ENCODE measurements at places on chromosomes 5 and 9.
A peak's percentile ranks its signal among the peaks of the same experiment; 100 is the strongest.

- no peak for DNase-seq
Observed at GRCh38 chr5:75663579-75664284, 52.5 kb downstream of the ANKDD1B start.

DNA sequence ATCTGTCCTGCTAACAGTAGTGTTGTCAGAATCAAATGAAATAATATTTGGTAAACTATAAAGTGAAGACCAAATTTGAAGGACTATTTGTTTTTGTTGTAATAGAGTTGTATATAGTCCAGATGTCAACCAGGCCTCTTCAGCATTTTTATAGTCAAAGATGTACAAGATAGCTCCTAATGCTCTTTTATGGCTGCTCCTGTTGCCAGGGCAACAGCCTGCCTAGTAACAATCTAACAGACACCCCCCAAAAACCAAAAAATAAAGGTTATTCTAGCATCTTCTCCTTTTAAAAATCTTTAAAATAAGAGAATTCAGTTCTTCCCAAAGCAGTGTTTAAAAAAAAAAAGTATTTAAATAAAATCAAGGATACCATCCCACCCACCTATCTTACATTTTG lies 49.5 kb upstream of the MACIR start:
- DNase-seq: no peak

DNA sequence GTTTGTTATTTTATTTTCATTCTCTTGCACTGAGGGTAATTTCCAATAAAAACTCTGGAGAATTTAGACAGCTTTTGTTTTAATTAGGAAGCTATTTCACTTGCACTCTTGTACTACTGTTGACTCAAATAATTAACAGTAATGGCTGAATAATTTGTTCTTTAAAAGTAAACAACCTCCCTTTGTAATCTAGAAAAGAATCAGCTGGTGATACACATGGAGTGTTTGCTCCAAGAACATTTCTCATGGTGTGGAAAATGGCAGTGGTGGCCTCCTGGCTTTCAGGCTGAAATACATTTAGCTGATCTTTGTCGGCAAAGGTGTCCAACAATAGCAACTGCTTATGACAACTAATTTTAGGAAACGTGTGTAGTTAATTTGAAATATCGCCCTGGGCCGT lies 129.4 kb downstream of the C9orf152 start:
- no peak for DNase-seq

GRCh38 chr9:90088434-90088833 lies 483.6 kb downstream of the GADD45G start:
- no peak for DNase-seq

DNA sequence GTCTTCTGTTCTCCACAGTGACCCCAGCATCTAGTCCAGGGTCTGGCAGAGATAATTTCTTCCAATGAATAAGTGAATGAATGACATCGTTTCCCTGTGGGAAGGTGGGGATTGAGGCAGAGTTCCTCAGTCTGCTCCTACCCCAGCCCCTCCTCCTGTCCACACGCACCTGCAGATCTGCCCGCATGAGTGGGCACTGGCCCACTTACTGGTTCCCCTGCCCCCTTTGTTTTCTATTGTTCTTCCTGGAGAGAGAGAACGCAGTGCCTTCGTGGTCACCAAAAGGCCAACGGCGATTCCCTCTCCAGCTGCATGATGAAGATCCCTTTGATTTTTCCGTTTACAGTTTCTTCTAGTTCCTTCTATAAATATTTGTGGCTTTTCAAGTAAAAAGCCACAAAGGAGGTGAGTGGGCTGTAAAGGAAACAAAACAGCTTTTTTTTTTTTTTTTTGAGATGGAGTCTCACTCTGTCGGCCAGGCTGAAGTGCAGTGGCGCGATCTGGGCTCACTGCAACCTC lies 5.8 kb upstream of the FPGS start:
- peak; percentile 39 for DNase-seq

- no peak for DNase-seq
Observed at GRCh38 chr9:6977761-6978160, 220.0 kb downstream of the KDM4C start.

All from RPMI8226 (cell line).